Osteoblast (primary cell): ENCODE measurements at places on chromosomes 12 and 14. TPM values are rescaled to one million over a fixed set of nuclear protein-coding genes. Genes with fewer than 3 reads are reported as not detected.
A peak's percentile ranks its signal among the peaks of the same experiment; 100 is the strongest.

DNA sequence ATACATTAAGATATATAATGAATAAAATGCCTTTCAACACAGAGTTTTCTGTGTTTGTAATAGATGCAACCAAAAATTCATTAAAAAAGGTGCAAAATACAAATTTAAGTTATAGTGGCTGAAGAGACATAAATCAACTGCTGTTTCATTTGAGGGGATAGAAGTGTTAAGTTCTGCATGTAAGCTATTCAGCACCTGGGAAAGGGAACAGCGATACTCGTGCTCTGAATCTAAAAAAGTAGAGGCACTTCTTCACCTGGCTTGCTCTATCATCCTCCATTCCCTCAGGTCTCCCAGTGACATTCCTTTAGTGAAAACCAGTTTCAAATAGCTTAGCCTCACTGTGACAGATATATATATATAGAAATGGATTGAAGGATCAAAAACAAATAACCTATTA lies 222.6 kb downstream of the ACSS3 start:
- DNase-seq, result no peak

GRCh38 chr14:89365061-89365801 lies 51.8 kb downstream of the FOXN3 start:
- DNase-seq, result no peak

DNA sequence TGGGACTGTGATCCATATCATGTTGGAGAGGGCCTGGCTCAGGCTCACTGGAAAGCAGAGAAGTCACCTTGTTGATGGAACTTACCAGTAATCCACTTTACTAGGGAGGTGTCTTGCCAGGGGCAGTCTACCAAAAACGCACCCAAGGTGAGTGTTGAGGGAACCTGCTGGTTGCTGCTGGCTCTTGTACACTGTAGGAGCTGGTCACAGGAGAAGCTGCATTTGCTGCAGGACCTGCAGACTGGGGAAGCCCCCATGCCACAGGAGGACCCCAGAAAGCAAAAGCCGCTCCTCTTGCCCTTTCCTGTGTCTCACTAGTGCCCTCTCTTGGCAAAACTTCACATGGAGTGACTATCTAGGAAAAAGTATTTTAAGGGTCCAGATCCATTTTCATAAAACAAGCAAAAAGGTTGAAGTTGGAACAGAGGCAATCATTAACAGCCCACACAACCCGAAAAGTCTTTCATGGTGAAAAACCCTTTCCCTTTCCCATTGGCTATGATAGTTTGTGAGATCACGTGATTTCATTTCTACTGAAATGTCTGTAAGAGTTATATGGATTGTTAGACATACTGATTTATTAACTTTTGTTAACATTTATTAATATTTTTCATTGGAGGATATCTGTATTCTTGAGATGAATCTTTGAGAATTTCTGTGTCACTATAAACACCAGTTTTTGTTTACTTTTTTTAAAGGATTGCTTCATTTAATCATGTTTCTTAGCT lies 59.2 kb downstream of the RASSF8 start:
- no peak for DNase-seq

Gene CACNA2D4
- 0.72 and 0.88 TPM in 2 replicates for total RNA-seq

Gene EIF5
- total RNA-seq, result 197 and 221 TPM in 2 replicates

Gene CLEC1B
- not detected in 2 replicates for total RNA-seq

DNA sequence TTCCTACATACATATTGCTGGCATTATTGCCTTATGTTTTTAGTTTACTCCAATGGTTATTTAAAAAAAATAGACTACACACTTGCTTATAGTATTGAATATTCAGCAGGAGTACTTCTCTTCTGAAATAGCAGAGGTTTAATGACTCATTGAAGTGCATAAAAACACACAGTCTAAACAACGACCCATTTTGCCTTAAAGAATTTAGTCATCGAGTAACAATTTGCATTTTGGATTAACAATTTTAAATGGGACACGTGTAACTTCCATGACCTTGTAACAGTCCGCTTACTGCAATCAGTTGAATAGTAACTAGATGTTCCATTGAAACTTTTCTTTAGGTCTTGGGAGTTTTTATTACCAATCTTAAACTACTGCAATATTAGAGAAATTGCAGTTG lies 9.0 kb downstream of the TRHDE start:
- no peak for DNase-seq

DNA sequence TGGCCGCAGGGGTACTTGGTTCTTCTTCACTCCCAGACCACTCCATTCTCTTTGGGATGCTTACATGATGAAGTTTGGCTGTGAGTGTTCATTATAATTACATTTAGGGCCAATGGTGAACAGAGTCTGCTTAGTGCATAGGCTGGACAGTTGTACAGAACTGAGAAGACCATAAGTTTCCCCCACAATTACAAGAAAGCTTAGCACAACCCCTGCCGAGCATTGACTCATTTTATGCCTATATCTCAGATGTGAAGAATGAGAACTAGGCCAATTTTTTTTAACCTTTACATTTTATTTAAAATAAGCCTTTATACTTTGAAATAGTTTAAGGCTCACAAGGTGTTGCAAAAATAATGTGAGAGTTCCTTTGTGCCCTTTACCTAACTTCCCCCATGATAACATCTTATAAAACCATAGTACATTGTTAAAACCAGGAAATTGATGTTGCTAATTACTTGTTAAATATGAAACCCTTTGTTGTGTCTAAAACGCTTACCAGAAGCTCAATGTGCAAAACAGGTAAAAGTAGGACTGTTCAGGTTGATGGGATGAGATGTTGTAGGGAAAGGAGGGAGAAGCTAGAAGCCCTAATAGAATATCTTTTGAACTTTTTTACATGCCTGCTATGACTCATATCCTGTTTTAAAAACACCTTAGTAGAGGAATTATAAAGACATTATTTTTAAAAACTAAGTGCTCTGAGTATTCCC lies 47.2 kb downstream of the ALDH1L2 start:
- no peak for DNase-seq

DNA sequence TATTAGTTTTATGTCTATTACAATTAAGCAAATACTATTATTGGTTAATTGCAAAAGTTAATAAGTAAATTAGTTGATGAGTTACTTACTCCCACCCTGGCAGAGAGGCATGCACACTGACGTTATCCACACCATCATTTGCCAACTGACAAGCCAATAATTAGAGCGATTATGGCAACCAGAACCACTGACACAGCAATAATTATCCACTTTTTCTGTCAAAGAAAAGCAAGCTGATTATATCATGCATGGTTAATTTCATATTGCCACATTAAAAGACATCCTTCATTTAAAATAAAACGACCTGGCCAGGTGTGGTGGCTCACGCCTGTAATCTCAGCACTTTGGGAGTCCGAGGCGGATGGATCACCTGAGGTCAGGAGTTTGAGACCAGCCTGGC lies 43.1 kb downstream of the STX2 start:
- no peak for DNase-seq

Gene INHBC
- total RNA-seq, result not detected in 2 replicates

DNA sequence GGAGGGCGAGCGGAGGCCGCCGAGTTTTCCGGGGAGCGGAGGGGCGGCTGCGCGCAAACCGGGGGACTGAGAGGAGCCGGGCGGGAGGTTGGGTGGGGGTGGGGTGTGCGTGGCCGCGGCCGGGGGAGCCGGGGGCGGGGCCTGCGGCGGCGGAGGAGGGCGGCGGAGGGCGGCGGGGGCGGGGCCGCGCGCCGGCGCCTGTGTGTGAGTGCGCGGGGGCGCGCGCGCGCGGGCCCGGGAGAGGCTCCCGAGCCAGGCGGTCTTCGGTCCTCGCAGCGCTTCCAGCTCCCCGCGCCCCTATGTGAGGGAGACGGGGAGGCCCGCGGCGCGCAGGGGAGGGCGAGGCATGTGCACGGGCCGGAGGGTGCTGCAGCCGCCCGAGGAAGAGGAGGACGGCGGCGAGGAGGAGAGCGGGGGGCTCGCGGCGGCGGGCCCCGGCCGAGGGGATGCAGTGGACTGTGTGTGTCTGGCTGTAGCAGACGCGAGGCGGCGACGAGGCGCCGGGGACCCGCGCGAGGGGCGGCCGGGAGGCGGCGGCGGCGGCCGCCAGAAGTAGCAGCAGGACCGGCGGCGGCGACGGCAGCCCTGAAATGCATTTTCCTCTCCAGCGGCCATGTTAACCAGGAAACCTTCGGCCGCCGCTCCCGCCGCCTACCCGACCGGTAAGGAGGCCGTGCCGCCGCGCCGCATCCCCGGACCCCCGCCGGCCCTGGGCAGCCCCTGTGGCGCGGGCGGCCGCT lies at the start of gene DYRK2:
Gene DYRK2, plus strand, starts transcription at position 225 of the 740 bp plus-strand sequence. Its CDS starts 389 bp downstream, at position 614.
- peak; percentile 99 for DNase-seq

Gene HELB
- total RNA-seq, result 2.2 and 3.2 TPM in 2 replicates

Gene EFS
- 9.8 and 14.1 TPM in 2 replicates for total RNA-seq

DNA sequence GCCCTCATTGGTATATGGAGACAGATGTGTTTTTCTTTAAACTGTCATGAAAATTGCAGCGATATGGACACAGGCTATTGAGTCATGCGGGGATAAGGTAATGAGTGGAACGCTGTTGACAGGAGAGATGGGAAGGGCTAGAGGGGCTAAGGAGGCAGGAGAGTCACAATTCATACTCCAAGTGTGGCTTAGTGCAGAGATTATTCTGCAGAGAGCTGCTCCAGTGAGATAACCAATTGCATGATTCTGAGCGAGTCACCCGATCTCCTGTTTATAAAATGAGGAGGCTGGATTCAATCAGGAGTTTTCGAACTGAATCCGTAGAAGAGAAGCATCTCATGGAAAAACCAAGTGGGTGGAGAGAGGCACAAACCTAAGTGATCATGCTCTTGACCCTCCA lies 106.4 kb upstream of the PLEKHG7 start:
- DNase-seq, result peak; percentile 57

GRCh38 chr12:104204690-104205480 lies 10.7 kb upstream of the TXNRD1 start:
- DNase-seq, result no peak

DNA sequence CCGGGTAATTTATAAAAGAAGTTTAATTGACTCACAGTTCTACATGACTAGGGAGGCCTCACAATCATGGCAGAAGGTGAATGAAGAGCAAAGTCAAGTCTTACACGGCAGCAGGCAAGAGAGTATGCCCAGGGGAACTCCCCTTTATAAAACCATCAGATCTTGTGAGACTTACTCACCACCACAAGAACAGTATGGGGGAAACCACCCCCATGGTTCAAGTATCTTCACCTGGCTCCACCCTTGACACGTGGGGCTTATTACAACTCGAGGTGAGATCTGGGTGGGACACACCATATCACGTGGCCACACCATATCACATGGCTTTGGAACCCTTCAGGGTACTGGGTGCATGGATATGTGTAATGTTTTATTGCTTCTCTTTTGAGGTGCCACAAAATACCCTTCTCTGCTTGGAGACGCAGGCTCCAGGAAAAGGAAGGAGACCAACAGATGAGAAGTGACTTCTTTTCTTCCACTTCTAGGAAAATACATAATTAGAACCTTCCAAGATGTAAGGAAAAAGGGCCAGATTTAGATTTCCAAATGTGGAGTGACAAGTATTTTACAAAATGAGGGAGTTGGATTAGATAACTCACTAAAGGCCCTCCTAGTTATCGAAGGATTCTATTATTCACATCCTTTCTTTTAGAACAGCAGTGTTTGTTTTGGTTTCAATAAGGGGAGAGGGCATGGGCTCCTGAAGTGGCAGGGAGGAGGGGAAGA lies 33.1 kb upstream of the ETFBKMT start:
- peak; percentile 77 for DNase-seq

DNA sequence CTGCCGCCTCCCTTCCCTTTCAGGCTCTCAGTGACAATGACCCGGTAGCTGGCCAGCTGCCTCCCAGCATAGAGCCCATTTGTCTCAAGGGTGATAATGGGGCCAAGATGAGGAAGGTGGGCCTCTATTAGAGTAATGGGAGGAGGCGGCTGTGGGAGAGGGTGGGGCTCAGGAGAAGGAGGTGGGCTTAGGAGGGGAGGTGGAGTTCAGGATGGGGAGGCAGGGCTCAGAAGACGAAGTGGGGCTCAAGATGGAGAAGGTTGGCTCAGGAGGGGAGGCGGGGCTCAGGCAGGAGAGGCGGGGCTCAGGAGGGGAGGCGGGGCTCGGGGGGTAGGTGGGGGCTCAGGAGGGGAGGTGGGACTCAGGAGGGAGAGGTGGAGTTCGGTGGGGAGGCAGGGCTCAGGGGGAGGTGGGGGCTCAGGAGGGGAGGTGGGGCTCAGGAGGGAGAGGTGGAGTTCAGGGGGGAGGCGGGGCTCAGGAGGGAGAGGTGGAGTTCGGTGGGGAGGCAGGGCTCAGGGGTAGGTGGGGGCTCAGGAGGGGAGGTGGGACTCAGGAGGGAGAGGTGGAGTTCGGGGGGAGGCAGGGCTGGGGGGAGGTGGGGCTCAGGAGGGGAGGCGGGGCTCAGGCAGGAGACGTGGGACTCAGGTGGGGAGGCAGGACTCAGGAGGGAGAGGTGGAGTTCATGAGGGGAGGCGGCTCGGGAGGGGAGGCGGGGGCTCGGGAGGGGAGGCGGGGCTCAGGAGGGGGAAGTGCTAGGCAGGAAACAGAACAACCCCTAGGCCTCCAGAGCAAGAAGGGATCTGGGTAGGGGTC lies 36.8 kb downstream of the IQSEC3 start:
- DNase-seq, result no peak

GRCh38 chr12:112168561-112168971 lies 43.2 kb downstream of the TRAFD1 start:
- no peak for DNase-seq

Gene SCN8A
- 24.5 and 26.4 TPM in 2 replicates for total RNA-seq

DNA sequence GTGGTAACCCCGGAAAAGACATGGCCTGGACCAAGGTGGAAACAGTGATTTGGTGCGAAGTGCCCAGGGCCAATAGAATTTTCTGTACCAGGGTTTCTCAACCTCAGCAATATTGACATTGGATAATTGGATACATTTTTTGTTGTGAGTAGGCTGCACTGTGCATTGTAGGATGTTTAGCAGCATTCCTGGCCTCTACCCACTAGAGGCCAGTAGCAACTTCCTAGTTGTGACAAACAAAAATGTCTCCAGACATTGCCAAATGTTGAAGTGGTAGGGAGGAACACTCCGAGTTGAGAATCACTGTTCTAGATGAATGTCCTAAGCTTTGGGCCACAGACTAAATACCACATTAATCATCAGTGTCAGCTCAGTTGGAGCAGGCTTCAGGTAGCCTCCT lies 6.2 kb upstream of the CGRRF1 start:
- DNase-seq, result no peak

DNA sequence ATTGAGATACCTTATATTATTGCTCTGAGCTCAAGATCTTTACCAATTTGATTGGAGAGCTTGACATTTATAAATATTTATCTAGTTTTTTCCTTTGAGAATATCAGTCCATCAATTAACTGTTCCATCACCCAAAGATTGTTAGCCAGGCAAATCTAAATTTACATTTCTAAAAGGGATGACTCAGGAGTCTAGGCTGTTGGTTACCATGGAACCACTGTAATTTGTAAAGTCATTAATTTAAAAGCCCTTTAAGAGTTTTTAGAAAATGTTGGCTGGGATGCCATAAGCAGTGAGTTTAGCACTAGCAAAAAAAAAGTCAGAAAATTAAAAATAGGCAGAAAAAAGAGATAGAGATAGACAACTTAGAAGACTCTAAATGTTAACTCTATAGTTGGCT lies 19.5 kb upstream of the SERPINA1 start:
- peak; percentile 73 for DNase-seq

GRCh38 chr14:71554959-71555612 lies 377.1 kb upstream of the RGS6 start:
- no peak for DNase-seq

Gene SLC7A8
- total RNA-seq, result 4.3 and 10.9 TPM in 2 replicates

Gene CDK4
- 275 and 293 TPM in 2 replicates for total RNA-seq
